ENCODE measurements at places on chromosomes 11 and 22. TPM values are rescaled to one million over a fixed set of nuclear protein-coding genes. Genes with fewer than 3 reads are reported as not detected.
A peak's percentile ranks its signal among the peaks of the same experiment; 100 is the strongest.

DNA sequence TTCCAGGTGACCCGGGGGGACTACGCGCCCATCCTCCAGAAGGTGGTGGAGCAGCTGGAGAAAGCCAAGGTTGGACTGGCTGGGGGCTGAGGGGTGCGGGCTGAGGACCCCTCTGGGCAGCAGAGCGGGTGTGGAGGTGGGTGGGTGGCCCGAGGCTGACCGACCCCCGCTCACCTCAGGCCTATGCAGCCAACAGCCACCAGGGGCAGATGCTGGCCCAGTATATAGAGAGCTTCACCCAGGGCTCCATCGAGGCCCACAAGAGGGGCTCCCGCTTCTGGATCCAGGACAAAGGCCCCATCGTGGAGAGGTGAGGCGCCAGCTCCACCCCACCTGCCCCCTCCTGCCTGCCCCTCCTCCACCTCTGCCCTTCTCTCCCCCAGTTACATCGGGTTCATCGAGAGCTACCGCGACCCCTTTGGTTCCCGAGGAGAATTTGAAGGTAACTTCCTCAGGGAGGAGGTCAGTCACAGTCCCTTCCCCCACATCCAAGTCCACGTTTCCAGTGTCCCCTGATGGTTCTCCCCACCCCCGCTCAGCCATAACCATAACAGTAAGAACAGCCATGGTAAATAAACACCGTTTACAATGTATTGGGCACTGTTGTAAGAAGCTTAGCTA is 11.2 kb downstream of the DPP3 start:
- no peaks in the 10 kb centered on the region for H3K4me1 ChIP-seq
- no peak overlapping the region for H3K4me3 ChIP-seq
- peaks cover 33% of the 10 kb centered on the region for H3K36me3 ChIP-seq
- no peak for DNase-seq

DNA sequence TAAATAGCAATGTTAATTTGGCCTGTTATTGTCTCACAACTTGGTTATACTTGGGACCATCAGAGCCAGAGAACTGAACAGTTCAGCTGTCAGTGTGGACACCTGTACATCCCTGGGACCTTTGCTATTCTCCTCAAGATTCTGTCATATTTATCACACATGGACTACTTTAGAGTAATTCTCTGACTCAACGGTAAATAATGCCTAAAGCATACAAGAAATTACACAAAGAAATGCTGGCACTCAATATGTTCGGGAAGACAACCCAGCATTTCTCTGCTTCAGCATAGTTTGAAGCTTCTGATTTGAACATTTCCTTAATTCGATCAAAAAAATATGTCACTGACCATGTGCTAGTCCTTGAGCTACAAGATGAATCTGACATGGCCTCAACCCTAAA is 34.6 kb upstream of the MMP13 start:
- H3K27ac ChIP-seq: no peak overlapping the region
- no peaks in the 10 kb centered on the region for H3K36me3 ChIP-seq
- no peaks in the 10 kb centered on the region for H3K4me1 ChIP-seq
- H3K27me3 ChIP-seq: peaks cover 15% of the 10 kb centered on the region
- no peak for DNase-seq
- no peak overlapping the region for H3K4me3 ChIP-seq

GRCh38 chr11:110984147-110984546 is 261.4 kb upstream of the POU2AF2 start:
- DNase-seq: no peak
- no peaks in the 10 kb centered on the region for H3K4me1 ChIP-seq
- no peaks in the 10 kb centered on the region for H3K36me3 ChIP-seq
- H3K4me3 ChIP-seq: no peak overlapping the region
- peaks cover 4% of the 10 kb centered on the region for H3K27me3 ChIP-seq

- H3K27ac ChIP-seq: no peak overlapping the region
- H3K27me3 ChIP-seq: peaks cover 22% of the 10 kb centered on the region
- H3K4me1 ChIP-seq: peaks cover 2% of the 10 kb centered on the region
- H3K4me3 ChIP-seq: no peak overlapping the region
- H3K36me3 ChIP-seq: no peaks in the 10 kb centered on the region
- no peak for DNase-seq
Observed at GRCh38 chr11:132123449-132123848, 753.0 kb downstream of the NTM start.

- no peaks in the 10 kb centered on the region for H3K4me1 ChIP-seq
- H3K4me3 ChIP-seq: no peak overlapping the region
- H3K36me3 ChIP-seq: peaks cover 7% of the 10 kb centered on the region
- H3K27me3 ChIP-seq: no peaks in the 10 kb centered on the region
- no peak overlapping the region for H3K27ac ChIP-seq
Observed at GRCh38 chr22:17880020-17880419, 105.8 kb upstream of the BID start.

DNA sequence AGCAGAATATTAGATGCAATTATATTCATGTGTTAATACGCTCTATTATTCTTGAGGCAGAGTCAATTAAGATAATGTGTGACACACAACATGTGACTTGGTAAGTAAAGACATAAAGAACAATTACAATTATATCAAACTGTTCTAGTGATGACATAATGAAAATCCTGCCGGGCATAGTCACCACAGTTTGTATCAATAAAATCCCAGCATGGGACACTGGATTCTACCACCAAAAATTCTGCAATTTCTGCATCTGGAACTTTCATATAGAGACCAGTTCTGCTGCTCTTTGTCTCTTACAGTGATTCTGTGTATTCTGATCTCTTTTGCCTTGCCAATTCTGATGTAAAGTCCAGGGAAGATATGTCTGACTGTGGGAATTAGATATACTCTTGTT is 495.6 kb upstream of the LRRC4C start:
- no peak overlapping the region for H3K27ac ChIP-seq
- peaks cover 2% of the 10 kb centered on the region for H3K36me3 ChIP-seq
- H3K27me3 ChIP-seq: no peaks in the 10 kb centered on the region
- no peak overlapping the region for H3K4me3 ChIP-seq
- no peak for DNase-seq

- peaks cover 2% of the 10 kb centered on the region for H3K36me3 ChIP-seq
- H3K4me3 ChIP-seq: no peak overlapping the region
- peaks cover 3% of the 10 kb centered on the region for H3K4me1 ChIP-seq
Observed at GRCh38 chr22:46111645-46112306, 38.5 kb upstream of the PPARA start.

Gene MMP12
- total RNA-seq: not detected

GRCh38 chr11:36578458-36578857 is 10.7 kb downstream of the RAG1 start:
- no peak overlapping the region for H3K4me3 ChIP-seq
- peaks cover 9% of the 10 kb centered on the region for H3K27me3 ChIP-seq
- H3K27ac ChIP-seq: no peak overlapping the region
- no peak for DNase-seq

DNA sequence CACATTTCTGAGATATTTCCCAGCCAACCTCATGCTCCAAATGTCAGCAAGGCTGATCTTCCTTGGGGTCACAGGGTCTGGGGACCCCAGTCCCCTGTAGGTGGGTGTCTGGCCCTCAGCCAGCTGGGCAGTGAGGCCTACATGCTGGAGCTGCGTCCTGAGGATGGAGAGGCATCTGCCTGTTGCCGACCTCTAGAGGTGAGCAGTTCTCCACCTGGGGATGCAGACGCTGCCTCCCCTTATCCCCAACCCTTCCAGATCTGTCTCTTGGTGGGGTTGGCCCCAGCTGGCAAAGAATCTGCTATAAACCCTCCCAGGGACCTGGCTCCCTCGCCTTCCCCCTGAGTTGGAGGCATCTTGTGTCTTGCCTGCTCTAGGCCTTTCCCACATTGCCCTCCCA is 79.6 kb downstream of the PKNOX2 start:
- H3K27me3 ChIP-seq: peaks cover 4% of the 10 kb centered on the region
- no peak overlapping the region for H3K4me3 ChIP-seq
- H3K27ac ChIP-seq: no peak overlapping the region
- no peaks in the 10 kb centered on the region for H3K36me3 ChIP-seq
- no peak for DNase-seq

GRCh38 chr11:65538915-65539743 is 14.2 kb downstream of the SCYL1 start:
- H3K27me3 ChIP-seq: no peaks in the 10 kb centered on the region
- no peaks in the 10 kb centered on the region for H3K36me3 ChIP-seq
- DNase-seq: no peak
- H3K27ac ChIP-seq: no peak overlapping the region
- H3K4me3 ChIP-seq: no peak overlapping the region

- H3K4me1 ChIP-seq: peaks cover 32% of the 10 kb centered on the region
- H3K4me3 ChIP-seq: peak overlapping the region; percentile 98
- peak overlapping the region; percentile 99 for H3K27ac ChIP-seq
Observed at GRCh38 chr22:35399114-35399677, 744 bp upstream of the MCM5 start.

Gene OR5P2
- total RNA-seq: not detected

GRCh38 chr11:65719871-65720210 is 757 bp downstream of the RNASEH2C start:
- peaks cover 1% of the 10 kb centered on the region for H3K27me3 ChIP-seq
- H3K27ac ChIP-seq: peak overlapping the region; percentile 90
- H3K4me3 ChIP-seq: peak overlapping the region; percentile 93
- peaks cover 39% of the 10 kb centered on the region for H3K4me1 ChIP-seq

- no peak for DNase-seq
- peaks cover 2% of the 10 kb centered on the region for H3K4me1 ChIP-seq
- no peak overlapping the region for H3K4me3 ChIP-seq
- no peak overlapping the region for H3K27ac ChIP-seq
Observed at GRCh38 chr11:132944569-132944944, 587.7 kb downstream of the OPCML start.

DNA sequence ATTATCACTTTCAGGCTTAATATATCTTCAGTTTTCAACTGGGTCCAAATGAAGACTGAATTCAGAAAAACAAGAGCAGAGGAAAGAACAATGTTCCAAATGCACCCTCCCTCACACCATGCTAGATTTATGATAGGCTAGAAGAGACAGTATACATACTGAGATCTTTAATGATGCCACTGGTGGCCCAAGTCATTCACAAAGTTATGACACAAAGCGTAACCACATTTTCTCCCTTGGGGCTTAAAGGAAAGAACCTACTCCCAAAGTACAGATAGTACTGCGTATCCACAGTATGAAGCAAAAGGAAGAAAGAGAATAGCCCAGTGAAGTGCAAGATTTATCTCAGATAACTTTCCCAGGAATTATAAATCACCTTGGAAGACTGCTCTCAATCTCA is 10.9 kb upstream of the SOX6 start:
- no peak overlapping the region for H3K4me3 ChIP-seq
- H3K27me3 ChIP-seq: no peaks in the 10 kb centered on the region
- no peak for DNase-seq
- H3K4me1 ChIP-seq: no peaks in the 10 kb centered on the region
- no peak overlapping the region for H3K27ac ChIP-seq
- no peaks in the 10 kb centered on the region for H3K36me3 ChIP-seq

- H3K27me3 ChIP-seq: peaks cover 19% of the 10 kb centered on the region
- H3K36me3 ChIP-seq: no peaks in the 10 kb centered on the region
- DNase-seq: no peak
- no peak overlapping the region for H3K27ac ChIP-seq
Observed at GRCh38 chr22:16915701-16916100, 90.5 kb upstream of the XKR3 start.

- peaks cover 46% of the 10 kb centered on the region for H3K4me1 ChIP-seq
- H3K27me3 ChIP-seq: no peaks in the 10 kb centered on the region
- DNase-seq: no peak
- peak overlapping the region; percentile 45 for H3K4me3 ChIP-seq
- peak overlapping the region; percentile 4 for H3K27ac ChIP-seq
Observed at GRCh38 chr11:77789731-77790476, 30.6 kb downstream of the RSF1 start.

Gene MUC15
- total RNA-seq: not detected

GRCh38 chr11:92744929-92745585 is 224.4 kb upstream of the MTNR1B start:
- DNase-seq: no peak

DNA sequence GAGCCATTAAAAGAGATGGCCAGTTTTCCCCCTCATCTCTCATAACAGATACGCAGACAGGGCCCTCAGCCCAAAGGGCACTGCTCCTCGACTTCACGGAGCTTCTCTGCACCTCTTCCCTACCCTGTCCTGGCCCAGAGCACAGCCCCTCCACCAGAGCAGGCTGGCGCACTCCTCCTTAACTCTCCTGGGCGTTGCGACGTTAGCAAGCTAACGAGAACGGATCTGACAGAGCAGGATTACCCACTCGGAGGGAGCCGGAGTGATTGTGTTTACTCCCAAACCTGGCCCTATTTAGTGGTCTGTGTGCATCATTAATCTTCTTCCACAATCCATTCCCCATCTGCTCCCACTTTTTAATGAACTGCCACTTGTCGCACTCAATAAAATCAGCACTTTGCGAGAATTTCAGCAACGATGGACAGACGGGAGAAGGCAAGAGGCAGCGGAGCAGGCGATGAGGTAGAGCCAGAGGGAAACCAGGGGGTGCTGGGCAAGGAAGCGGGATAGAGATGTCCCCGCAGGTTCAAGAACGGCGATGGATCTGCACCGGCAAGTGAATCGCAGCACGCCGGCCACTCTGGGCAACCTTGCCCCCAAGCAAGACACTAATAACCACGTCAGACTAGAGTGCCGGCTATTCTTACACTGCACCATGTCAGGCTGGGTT is 159.4 kb downstream of the BUD13 start:
- no peaks in the 10 kb centered on the region for H3K36me3 ChIP-seq
- H3K27me3 ChIP-seq: peaks cover 22% of the 10 kb centered on the region
- DNase-seq: no peak
- no peak overlapping the region for H3K4me3 ChIP-seq

Gene FXYD2
- total RNA-seq: 14.4 TPM

- H3K36me3 ChIP-seq: no peaks in the 10 kb centered on the region
- DNase-seq: no peak
- H3K4me1 ChIP-seq: peaks cover 27% of the 10 kb centered on the region
- H3K27me3 ChIP-seq: no peaks in the 10 kb centered on the region
Observed at GRCh38 chr11:63680834-63681320, 423 bp upstream of the RTN3 start.

GRCh38 chr11:35781861-35782470 is 119.4 kb downstream of the TRIM44 start:
- no peak overlapping the region for H3K27ac ChIP-seq
- no peaks in the 10 kb centered on the region for H3K27me3 ChIP-seq
- peaks cover 64% of the 10 kb centered on the region for H3K4me1 ChIP-seq
- peaks cover 19% of the 10 kb centered on the region for H3K36me3 ChIP-seq
- H3K4me3 ChIP-seq: no peak overlapping the region

DNA sequence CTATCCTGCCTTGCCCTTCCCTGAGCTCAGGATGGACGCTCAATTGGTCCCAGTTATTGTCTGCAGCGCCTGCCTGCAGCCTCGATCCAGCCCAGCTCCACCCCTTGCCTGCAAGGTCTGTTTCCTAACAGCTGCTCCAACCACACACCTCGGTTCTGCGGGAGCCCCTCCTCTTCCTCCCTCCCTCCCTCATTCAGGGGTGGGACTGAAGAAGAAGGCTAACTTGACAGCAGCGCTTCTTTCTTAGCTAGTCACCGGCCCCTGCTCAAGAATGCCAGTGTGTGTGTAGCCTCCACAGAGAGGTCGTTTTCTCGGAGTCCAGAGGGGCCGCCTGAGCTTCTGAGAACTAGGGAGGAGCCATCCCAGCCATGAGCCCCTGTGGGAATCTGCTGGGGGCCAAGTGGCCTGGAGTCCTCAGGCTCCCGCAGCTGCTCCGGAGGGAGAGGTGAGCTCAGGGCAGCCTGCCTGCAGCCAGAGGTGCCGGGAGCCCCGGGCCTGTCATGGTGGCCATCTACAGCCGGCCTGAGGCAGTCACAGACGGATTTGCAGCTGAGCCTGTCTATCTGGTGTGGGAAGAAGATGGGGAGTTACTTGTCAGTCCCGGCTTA is 36.1 kb downstream of the LIMK2 start:
- no peaks in the 10 kb centered on the region for H3K27me3 ChIP-seq
- peak overlapping the region; percentile 84 for H3K27ac ChIP-seq
- H3K4me1 ChIP-seq: peaks cover 8% of the 10 kb centered on the region
- DNase-seq: peak; percentile 70
- peak overlapping the region; percentile 82 for H3K4me3 ChIP-seq
